ENCODE measurements at places on chromosomes 5 and 9.

DNA sequence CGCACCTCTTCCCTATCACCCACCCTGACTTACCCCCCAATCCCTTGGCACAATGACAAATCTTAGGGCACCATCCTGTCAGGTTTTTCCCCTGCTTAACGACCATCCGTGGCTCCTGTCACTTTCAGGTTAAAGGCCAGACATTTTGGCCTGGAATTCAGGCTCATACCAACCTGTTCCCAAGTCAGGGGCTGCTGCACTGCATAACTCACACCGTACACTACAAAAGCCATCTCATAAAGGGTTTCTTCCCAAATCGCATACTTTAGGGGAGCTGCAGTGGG lies 7.5 kb upstream of the AKNA start:
- DNase-seq: no peak

GRCh38 chr5:82044010-82044409 lies 72.2 kb downstream of the ATG10 start:
- no peak for DNase-seq

- no peak for DNase-seq
These were observed 20.9 kb upstream of the DPYSL3 start for GRCh38 chr5:147530530-147531389.

GRCh38 chr9:110208031-110208430 lies at the start of gene C9orf152:
C9orf152 (minus strand) TSS chr9:110208159; CDS start chr9:110207579, 580 bp downstream.
- no peak for DNase-seq

DNA sequence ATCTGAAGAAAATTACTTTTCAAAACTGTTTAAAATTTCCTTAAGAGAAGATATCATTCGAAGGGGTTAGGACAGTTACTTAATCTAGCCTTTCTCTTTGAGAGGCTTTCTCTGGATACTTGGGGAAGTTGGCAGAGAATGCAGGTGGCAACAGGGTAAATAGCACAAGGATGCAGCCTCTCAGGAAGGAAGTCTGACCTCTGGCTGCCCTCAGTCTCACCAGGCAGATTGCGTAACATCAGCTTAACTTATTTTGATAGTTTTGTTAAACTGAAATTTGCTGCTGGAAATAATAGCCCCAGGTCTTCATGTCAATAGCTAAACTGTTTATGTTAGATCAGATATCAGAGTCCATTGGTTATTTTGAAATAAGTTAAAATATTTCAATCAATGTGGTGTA lies 20.4 kb downstream of the CCDC192 start:
- no peak for DNase-seq

GRCh38 chr9:75889977-75890471 lies 449 bp upstream of the PCSK5 start:
- no peak for DNase-seq

- DNase-seq: no peak
These were observed 71.5 kb downstream of the NR3C1 start for GRCh38 chr5:143331956-143332355.

- DNase-seq: no peak
These were observed 672.1 kb upstream of the RIOK2 start for GRCh38 chr5:97854871-97855762.

- DNase-seq: no peak
These were observed 1.9 kb downstream of the FNBP1 start for GRCh38 chr9:130040984-130041647.

GRCh38 chr9:122180633-122181032 lies 20.9 kb downstream of the MORN5 start:
- no peak for DNase-seq

GRCh38 chr9:94847486-94847885 lies 121.0 kb downstream of the AOPEP start:
- DNase-seq: no peak

GRCh38 chr9:132708769-132709430 lies 38.6 kb downstream of the GTF3C4 start:
- DNase-seq: no peak

- DNase-seq: no peak
These were observed 1.9 kb downstream of the PLPP6 start for GRCh38 chr9:4663956-4664355.

DNA sequence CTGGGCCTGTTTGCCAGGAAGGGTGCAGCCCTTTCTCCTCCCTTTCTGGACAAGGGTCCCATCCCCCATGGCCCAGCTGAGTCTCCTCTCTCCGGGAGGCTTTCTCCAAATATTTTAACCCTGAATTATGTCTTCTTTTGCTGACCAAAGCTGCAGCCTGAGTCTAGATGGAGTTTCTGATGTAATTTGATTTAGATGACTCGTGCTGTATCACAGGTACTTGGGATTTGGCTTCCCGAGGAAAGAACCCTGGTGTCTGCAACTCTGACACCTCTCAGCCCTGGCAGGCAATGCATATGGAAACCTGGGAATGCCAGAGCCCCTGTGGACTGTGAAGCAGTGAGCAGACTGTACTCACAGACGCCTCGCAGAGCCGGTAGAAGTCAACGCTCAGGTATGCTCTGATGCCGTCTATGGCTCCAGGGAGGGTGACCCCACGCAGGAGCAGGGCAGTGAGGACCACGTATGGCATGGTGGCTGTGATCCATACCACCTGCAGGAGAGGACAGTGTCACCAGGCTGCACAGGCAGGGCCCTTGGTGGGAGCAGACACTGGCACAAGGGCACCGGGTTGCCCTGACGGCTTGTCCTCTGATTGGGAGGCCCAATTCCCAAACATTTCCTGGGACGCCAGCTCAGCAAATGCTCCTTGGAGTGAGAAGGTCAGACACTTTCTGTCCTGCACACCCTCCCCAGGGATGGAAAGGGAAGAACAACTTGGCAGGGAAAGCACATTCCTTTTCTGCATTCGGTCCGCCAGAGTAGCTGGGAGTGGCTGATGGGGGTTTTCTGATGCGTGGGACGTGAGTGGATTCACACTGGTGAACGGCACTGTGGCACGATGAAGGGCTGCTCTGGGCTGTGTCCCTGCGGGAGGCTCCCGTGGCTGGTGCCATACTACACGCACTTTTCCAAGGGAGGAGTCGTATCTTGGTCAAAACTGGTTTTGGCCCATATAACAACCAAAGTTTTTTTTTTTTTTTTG lies 24.7 kb downstream of the SLC6A3 start:
- no peak for DNase-seq

- no peak for DNase-seq
These were observed 328 bp downstream of the GRXCR2 start for GRCh38 chr5:145872486-145872885.

GRCh38 chr9:21559402-21560280 lies 77.5 kb upstream of the IFNE start:
- DNase-seq: peak; percentile 29

DNA sequence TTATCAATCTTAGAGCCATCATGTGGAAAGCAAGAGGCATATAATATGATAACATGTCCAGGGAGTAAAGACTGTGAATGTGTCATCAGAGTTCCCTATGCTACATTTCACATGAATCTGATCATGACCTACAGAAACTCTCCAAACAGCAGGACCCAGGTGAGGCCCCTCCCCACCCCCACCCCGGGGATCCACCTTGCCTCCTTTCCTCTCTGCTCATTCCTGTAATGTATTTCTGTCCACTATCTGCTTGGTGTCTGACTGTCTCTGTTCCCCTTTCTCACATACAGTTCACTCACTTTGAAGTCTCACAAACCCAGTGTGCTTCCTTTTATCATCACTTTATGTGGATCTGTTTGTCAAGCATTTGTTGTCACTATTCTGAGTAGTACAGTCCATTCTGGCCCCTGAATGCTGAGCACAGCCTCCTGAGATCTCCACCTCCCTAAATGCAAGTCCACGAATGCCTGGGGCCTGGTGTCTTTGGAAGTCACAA lies 76.4 kb upstream of the SMARCA2 start:
- no peak for DNase-seq

- no peak for DNase-seq
These were observed 76.1 kb downstream of the UHRF2 start for GRCh38 chr9:6489099-6489498.

DNA sequence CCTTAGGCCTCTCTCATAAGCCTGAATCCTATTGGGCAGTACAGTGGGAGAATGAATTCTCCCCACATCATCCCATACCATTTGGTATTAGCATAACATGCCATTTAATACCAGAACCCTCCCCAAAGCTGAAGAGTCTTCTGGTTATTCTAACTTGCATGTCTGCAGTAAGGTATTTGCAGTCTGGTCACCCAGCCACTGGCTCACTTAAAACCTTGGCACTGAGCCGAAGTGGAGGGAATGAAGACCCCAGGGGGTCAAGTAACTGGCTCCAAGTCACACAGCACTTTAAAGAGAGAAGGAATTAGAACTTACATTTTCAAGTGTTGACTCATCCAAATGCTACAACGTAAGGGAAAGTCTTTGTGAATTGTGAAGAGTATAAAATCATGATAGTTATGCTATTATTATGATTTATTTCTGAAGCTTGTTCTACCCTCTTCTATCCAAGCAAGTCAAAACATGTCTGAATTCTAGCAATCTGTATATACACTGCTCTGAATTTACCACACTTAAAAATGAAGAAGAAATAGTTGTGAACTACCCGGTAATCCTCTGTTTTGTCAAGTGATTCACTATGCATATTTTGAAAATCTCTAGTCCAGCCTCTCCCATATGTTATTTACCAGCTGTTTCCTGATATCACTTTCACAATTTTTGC lies 28.5 kb downstream of the GLRA1 start:
- no peak for DNase-seq

- DNase-seq: no peak
These were observed 147.3 kb downstream of the OSTF1 start for GRCh38 chr9:75235632-75236031.

DNA sequence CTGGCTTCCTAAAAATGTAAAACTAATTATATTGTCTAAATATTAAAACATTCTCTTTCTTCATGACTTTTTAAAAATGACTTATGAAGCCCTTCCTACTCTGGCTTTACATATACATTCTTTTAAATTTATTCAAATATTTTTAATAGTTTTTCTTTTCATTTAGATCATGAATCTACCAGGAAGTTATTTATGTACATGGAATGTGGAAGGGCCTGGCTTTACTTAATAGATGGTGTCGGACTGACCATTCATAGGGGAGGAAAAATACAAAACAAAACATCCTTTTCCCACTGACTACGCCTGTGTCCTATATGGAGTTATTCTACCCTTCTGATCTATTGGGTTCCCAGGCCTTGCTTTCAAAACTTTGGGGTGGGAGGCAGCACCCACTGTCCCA lies 129.8 kb downstream of the MACROH2A1 start:
- DNase-seq: no peak

- DNase-seq: no peak
These were observed 106.0 kb downstream of the FRMD3 start for GRCh38 chr9:83432104-83432627.

GRCh38 chr5:89302102-89302891 lies 419.3 kb upstream of the MEF2C start:
- DNase-seq: no peak

GRCh38 chr9:104073098-104073769 lies 20.9 kb upstream of the SMC2 start:
- DNase-seq: no peak

- no peak for DNase-seq
These were observed at the start of gene PRR16 for GRCh38 chr5:120463991-120464626. PRR16 (plus strand) TSS chr5:120464300.

DNA sequence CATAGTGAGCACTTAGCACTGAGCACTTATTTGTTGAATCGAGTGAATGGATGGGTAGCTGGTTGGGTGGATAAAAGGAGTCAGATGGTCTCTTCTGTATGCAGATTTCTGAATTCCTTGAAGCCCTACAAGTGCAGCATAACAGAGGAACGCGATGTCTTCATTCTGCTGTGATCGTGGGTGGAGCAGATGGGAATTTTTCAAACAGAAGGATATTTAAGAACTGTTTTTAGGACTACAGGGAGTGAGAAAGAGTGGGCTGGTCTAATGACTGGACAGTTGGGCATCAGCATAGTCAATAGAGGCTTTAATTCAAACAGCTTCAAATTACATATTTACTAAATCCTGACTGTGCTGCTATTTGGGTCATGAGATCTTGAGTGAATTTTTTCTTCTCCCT lies 253.2 kb downstream of the CEMIP2 start:
- no peak for DNase-seq

- DNase-seq: no peak
These were observed 3.8 kb downstream of the EGR1 start for GRCh38 chr5:138468966-138469539.

DNA sequence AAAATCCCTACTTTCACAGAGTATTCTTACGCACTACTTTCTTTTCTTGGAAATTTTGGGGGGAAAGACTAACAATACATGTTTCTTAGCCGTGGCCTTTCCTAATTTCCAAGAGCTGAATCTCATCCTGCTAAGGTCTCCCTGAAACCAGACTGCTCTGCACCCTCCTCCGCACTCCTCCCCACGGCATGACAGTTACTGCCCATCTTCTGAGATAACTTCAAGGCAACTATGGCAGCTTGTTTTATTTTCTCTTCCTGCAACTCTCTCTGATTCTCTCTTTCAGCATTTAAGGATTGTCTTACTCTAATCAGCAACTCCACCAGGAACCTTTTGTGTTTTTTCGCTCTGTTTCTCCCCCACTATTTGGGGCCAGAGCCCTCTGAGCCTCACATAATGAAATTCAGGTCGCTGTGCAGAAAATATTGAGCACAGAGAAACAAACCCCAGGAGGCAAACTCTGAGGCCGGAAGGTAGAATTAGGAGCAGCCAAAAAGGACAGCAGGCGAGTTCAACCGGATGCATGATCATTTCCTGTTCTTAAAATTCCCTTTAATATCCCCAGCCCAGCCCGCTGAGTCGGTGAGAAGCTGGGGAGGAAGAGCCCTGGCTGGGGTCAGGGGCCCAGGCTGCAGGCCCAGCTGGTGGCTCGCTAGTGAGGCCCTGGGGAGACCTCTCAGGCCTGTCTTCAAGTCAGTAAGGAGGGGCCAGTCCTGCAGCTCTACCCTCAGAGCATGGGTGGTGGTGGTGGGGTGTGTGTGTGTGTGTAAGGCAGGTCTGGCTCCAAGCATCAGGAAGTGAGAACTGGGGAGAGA lies 213.6 kb upstream of the S1PR3 start:
- DNase-seq: no peak

GRCh38 chr5:124627815-124628595 lies 118.4 kb downstream of the ZNF608 start:
- no peak for DNase-seq

DNA sequence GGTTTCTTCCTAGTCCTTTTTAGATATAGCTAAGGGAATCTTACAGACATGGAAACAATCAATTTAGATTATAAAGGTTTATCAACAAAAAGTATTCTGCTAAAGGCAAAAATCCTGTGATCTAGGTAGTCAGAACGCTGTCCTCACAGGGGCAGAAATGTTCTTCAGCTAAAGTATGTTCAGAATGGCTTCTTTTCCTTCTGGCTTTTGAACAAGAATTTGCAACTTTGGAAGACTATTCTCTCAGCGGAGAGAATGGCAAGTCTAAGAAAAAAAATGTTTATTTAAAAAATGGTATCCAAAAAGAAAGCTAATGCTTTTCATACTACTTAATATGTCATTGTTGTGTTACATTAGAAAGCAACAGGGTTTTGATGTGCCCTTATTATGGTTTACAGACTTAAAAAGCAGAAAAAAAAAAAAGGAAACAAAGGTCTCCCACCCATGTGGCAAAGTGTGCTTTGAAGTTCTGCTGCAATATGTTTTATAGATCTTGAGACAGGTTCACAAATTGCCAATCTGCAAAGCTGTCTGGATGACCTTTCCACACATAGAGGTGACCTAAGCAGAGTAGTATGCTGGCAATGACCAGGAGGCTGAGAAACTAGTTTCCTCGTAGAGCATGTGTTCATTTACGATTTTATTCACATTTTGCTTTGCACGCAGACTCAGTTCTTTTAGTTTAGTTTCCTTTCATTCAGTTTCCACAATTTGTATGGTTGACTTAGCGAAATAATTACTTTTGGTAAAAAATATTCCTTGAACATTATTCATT lies 45.1 kb upstream of the PJA2 start:
- no peak for DNase-seq

GRCh38 chr5:142883025-142883424 lies 112.8 kb downstream of the ARHGAP26 start:
- DNase-seq: no peak

GRCh38 chr5:173882632-173883031 lies 5.5 kb upstream of the CPEB4 start:
- no peak for DNase-seq
